ENCODE measurements at places on chromosomes 7 and 10.

DNA sequence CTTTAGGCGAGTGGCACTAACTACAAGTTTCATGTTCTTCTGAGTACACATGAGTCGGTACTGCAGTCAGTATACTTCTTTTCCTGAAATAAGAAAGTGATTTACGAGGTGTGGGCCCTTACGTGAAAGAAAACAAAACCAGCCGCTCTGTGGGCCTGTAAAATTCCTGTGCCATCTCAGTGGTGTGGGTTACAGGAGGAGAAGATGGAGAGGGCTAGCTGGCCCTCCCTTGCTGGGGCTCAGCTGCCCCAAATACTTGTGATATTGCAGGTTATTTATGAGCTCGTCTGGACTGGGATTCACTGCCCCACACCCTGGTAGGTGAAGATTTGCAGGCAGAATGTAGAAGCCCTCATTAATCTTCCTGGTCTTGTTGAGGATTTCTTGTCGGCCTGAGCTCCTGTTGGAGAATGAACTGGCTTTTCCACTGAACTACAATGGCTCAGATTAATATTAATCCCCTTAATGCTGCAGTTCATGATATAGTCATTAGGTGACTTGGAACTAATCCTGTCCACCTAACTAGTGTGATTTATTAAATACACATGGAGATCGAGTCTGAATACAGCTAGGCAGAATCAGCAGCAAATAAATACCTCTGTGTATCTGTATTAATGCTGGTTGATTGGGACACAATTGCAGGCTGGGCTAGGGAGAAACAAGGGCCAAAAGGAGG lies 68.0 kb downstream of the GBF1 start:
- DNase-seq: no peak

GRCh38 chr7:137848095-137848494 lies 1.3 kb upstream of the DGKI start:
- no peak for DNase-seq

DNA sequence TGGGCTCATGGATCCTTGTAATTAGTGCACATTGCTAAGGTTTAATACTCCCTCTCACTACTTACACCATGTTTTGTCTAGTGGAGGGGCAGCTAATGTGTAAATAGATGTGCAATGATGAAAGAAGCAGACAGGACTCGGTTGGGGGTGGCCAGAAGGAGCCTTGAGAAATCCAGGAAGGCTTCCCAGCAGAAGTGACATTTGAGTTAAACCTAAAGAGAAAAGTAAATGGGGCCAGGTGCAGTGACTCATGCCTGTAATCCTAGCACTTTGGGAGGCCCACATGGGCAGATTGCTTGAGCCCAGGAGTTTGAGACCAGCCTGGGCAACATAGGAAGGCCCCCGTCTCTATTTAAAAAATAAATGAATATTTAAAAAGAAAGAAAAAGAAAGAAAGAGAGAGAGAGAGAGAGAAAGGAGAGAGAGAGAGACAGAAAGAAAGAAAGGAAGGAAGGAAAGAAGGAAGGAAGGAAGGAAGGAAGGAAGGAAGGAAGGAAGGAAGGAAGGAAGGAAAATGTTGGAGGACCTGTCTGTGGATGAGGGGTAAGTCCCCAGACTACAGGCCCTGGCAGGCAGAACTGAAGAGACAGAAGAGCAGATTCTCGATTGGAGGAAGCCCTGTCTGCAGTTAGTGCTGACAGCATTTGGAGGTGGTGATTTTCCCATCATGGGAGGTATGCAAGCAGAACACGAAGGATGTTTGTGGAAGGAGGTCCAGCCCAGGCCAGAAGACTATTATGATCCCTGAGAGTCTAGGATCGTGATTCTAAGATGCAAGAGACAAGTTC lies 3.6 kb downstream of the ELN start:
- DNase-seq: no peak

DNA sequence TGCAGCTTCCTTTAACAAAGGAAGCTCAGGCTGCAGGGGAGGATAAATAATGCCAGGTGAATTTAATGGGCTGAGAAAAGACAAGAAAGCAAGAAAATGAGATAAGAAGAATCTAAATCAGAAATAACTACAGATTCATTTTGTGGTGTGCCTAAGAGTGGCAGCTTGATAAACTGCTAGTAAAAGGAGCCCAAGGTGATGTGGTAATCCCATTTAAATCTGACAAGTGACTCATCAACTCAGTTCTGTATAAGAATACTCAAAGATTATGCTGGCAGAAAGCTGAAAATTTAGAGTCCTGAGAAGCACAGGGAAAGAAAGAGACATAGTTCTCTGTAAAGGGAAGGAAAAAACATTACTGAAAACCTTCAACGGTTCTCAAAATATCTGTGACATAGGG lies 109.4 kb upstream of the PDE1C start:
- DNase-seq: no peak

- DNase-seq: no peak
Observed at GRCh38 chr10:21926949-21927348, 76.6 kb downstream of the DNAJC1 start.

GRCh38 chr7:157872447-157872846 lies 535.6 kb downstream of the DNAJB6 start:
- no peak for DNase-seq
